ENCODE measurements at places on chromosomes 7 and 10.

DNA sequence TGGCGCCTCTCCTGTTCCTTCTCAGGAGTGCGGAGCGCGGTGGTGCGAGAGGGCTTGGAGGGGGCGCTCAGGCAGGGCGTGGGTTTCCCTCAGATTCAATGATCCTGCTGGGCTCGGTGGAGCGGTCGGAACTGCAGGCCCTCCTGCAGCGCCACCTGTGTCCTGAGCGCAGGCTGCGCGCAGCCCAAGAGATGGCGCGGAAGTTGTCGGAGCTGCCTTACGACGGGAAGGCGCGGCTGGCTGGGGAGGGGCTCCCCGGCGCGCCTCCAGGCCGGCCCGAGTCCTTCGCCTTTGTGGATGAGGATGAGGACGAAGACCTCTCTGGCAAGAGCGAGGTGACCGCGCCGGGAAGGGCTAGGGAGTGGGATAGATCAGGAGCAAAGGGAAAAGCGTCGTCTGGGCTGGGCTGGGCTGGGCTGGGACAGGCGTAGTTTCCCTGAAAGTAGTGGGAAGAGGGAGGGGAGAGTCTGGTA, 17.0 kb downstream of the FAM131B start:
- DNase-seq = peak; percentile 29

DNA sequence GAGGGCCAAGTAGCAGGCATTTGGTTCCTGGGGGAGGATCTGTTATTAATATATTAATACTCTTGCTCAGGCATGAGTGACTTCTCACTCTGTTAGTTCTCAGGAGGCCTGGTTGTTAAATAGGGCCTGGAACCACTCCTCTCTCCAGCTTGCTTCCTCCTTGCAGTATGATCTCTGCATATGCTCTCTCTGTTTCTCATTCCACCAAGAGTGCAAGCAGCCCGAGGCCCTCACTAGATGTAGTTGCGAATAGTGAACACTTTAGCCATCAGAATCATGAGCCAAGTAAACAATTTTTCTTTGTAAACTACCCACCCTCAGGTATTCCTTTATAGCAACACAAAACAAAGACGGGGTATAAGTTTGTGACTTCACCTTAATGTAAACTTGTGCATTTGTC, 784.3 kb downstream of the DNAJB9 start:
- DNase-seq = no peak

DNA sequence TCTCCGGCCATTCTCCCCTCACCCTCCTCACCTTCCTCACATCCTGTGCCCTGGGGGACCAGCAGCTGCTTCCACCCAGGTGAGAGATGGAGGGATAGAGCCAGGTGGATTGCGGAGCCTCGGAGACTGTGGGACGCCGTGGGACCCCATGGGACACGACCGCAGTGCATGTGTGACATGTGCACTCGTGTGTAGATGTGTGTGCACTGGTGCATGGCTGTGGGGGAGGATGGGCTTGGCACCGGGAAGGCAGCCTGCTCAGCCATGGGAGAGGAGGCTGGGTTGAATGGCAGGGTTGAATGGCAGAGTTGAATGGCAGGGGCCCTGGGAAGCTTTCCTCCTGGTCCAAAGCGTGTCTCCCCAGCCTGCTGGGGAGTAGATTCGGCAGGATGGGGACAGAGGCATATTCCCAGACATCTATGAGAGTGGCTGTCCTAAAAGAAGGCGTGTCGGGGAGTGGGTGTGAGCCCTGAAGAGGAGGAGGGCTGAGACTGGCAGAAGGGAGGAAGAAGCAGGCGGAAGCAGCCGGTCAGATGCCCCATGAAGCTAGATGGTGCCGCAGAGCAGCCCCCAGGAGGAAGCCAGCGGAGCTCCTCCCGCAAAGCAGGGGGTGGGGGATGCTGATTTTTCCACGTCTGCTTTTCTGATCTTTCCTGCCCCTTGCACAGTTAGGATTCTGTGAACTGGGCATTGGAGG, 815 bp downstream of the GIMAP8 start:
- peak; percentile 46 for DNase-seq

- no peak for DNase-seq
These were observed 18.3 kb upstream of the LRGUK start for GRCh38 chr7:134108802-134109201.

DNA sequence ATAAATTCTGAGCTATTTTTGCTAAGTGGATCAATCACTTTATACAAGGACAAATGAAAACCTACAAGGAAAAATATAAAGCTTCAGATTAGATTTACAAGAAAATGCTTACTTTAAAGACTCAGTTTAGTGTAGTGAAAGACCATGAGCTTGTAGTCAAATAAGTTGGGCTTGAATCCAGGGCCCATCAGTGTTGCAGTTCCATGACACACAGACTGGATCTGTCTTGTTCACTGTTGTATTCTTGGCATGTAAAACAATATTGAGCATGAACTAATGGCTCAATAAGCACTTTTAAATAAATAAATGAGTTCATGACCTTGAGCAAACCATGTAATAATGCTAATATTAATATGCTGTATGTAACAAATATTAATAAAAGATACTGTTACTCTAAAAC, 164.6 kb upstream of the KCND2 start:
- DNase-seq = no peak

DNA sequence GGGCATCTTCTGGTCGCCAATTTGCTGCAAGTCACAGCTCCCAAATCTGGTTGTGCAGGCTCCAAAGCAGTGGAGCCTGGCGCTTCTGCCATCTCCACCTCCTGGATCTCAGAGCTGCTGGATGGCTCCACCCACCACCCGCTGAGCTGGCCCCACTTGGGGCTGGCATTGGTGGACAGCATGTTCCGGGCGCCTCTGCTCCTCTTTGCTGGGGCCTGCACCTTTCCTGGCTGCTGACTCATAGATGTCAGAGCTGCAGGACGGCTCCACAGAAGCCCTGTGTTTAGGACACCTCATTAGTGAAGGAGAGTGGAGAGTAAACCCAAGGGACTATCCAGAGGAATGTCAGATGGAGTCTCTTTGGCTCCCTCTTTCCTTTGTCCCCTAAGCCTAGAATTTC, 27.4 kb downstream of the MAPK8 start:
- DNase-seq = no peak

GRCh38 chr10:73887294-73888039, 13.1 kb upstream of the CAMK2G start:
- no peak for DNase-seq

DNA sequence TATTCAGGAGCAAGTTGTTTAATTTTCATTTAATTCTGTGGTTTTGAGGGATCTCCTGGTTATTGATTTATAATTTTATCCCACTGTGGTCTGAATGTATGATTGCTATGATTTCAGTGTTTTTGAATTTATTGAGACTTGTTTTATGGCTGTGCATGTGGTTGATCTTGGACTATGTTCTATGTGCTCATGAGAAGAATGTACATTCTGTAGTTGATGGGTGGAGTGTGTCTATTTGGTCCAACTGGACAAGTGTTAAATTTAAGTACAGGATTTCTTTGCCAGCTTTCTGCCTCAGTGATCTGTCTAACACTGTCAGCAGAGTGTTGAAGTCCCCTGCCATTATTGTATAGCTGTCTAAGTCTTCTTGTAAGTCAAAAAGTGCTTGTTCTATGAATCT, 34.8 kb upstream of the KIF5B start:
- DNase-seq = no peak

- no peak for DNase-seq
These were observed 234.9 kb downstream of the HGF start for GRCh38 chr7:81534996-81535395.

GRCh38 chr7:114218283-114218682, 196.3 kb upstream of the FOXP2 start:
- DNase-seq = no peak

GRCh38 chr10:98582363-98582762, 135.6 kb upstream of the HPS1 start:
- DNase-seq = no peak

- DNase-seq = no peak
These were observed 50.4 kb upstream of the NKX6-2 start for GRCh38 chr10:132836248-132836831.

GRCh38 chr10:71719464-71720201, at the start of gene C10orf105:
C10orf105 (minus strand) TSS chr10:71719778; CDS start chr10:71716337, 3,441 bp downstream.
- no peak for DNase-seq

GRCh38 chr10:33938001-33938400, 603.5 kb upstream of the NRP1 start:
- DNase-seq = no peak

DNA sequence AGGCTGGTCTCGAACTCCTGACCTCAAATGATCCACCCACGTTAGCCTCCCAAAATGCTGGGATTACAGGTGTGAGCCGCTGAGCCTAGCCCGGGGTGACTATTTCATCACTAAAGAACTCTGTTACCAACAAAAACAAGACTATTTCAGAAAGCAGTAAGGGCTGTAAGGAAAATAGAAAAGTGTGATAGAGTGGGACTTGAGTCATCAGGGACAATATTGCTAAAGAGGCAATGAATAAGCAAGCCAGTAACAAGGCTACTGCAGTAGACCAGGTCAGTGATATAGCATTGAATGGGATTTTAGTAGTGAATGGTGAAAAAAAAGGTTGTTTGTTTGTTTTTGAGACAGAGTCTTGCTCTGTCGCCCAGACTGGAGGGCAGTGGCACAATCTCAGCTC, 51.7 kb downstream of the SVOPL start:
- DNase-seq = no peak

DNA sequence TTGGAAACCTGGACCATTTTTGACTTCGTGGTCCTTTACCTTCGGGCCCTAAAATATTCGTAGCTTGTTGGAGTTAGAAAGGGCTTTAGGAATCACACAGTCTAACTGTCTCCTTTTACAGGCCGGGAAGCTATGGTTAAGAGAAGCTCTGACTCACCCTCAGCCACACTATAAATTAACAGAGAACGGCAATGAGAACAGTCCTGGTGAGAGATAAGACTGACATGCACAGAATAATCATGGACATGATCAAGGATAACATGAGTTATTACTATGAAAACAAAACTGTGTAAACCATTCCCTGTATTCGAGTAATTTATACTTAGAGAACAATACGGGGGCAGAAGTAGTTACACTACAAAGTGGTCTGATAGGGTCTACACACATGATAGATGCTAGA, 162.5 kb upstream of the MALRD1 start:
- DNase-seq = no peak

DNA sequence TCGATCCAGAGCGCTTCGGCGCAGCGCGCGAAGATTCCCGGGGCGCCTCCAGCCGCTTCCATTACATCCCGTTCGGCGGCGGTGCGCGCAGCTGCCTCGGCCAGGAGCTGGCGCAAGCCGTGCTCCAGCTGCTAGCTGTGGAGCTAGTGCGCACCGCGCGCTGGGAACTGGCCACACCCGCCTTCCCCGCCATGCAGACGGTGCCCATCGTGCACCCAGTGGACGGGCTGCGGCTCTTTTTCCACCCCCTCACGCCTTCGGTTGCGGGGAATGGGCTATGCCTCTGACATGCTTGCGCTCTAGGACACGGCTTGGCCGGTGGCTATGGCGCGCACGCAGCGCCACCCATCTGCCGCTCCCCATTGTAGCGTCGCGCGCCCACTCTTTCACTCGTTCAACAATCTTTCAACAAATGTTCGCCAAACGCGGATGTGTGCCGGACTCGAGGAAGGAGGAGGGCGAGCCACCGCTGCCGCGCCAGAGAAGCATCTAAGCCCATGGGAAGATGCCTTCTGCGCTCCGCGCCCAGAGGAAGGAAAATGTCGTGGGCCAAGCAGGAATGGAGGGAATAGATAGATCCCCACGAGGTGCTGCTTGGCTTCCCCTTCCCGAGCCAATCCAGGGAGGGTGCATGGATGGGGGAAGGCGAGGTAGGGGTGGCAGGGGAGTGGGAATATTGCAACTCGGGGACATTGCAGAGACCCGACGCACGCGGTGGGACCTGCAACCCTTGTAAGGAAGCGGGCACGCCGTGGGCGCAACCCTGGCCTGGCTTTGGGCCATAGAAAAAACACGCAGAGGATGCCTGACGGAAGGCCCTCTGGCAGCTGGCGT, 5.1 kb upstream of the CYP26A1 start:
- DNase-seq = no peak

DNA sequence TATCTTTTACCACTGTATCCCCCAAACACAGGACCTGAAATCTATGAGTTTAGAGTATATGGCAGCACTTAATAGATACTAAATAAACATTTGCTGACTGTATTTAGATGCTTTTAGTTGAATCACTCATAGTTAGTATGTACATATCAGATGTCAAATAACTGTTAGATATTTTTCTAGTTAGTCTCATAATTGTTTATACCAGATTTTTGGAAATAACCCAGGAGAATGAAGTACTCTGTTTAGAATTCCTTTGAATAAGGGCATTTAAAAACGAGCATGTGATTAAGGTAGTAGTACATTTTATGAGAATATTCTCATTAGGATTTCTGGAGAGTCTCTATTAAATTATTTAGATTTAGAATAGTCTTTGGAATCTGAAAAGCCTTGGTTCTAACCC, 22.3 kb upstream of the ZEB1 start:
- no peak for DNase-seq

- DNase-seq = no peak
These were observed 151.3 kb downstream of the HGF start for GRCh38 chr7:81618396-81619014.

DNA sequence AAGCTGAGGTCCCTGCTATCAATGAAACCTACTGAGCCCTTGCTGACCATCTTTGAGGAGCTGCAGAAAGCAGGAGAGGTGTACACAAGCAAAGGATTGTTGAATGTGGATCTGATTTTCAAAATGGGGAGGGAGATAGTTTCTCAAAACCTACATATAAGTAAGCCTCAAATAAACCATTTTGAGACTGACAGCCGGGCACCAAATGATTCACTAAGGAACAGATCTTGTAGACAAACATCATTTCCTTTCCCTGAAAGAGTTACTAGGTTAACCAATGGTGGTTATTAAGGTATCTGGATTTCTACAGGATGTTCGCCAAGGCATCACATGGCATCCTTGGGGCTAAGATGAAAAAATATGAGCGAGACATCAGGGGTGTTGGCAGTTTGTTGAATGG, 24.5 kb upstream of the RHOBTB1 start:
- no peak for DNase-seq

Measured in stimulated activated CD8-positive, alpha-beta memory T cell treated with anti-CD3 and anti-CD28 coated beads, Interleukin-4, amount 100 ng/mL, for 4 hours (primary cell).